ENCODE measurements at places on chromosomes 3 and 15.

DNA sequence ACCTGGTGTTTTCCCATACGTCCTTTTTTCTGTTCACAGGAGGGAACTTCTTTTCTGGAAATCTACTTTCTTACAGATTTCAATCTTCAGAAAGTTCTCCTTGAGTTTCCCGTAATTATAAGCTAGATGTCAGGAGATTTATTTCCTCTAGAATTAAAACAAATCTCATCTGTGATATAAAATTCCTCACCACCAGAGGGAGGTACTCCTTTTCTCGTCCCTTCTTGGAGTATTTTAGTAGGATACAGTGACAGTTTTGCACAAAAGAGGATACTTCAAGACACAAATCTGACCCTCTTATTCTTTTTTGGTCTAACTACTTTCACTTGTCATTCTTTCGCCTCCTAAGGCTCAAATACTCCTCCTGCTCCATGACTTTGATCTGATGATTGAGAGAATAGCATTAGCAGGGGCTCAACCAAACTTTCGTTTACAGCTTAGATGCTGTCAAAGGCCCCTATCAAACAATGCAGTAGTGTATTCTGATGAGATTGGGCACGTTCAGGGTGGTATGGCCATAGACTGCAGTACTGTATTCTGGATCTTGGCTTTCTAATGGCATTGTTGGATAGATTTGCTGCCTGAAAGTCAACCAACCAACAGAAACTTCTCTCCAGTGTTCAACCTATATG is 38.0 kb downstream of the TMEM41A start:
- DNase-seq = no peak

DNA sequence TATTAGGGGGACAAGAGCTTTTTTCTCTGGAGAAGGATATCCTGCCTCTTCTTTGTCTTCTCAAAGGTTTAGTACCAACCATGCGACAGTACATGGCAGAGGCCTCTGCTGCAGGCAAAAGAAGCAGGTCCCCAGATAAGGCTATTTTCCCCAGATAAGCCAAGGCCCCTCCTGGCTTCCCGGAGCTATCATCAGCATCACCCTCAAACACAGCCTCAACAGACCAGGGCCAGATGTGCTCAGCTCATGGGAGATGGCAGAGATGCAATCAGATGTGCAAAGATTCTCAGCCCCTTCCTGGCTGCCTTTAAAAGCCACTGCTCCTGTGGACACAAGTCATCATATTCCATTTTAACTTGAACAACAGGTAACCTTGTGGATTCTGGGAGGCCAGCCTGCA is 49.0 kb downstream of the NTRK3 start:
- no peak for DNase-seq

GRCh38 chr3:52052831-52053306 is 3.5 kb downstream of the DUSP7 start:
- DNase-seq = peak; percentile 71

DNA sequence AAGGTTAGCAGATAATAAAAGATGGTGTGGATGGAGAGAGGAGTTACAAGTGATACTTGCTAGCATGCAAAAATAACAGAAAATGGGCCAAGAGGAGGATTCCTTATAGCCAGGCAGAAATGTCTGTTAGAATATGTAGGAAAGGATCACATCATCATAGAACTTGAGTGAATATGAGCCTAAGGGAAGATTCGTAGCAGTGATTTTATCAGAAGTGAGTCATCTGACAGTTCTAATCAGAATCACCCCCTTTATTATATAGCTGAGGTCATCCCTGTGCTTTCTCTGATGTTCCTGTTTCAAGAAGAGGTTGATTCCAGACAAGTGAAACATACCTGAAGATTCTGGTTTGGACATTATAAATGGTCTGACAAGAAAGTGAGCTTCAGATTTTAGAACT is 22.9 kb downstream of the EXOG start:
- DNase-seq = no peak

DNA sequence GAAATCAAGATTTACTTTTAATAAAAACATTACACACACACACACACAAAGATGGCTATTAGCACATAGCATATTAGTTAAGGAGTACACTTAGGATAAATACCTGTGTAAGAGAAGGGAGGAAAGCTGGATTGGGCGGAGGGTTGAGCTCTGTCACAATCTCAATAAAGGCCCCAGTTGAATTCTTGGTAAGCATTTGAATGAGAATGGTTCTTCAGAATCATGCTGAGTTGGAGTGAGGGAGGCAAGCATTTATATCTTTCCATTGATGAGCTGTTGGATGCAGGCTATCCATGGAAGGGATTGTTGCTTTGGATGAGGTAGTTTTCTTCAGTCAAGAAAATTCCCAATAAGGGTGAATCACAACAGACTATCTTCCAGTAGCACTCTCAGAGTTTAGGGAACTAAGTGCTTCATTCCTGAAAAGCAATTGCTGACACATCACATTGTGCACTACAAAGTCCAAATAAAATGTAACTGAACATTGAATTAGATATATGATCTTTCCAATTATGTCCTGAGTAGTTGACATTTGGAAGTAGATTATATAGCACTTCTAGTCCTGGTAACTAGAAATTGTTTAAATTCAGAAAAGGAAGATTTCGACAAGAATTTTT is 95.7 kb downstream of the SUCNR1 start:
- DNase-seq = no peak
